Endothelial cell of umbilical vein (primary cell): ENCODE measurements at places on chromosomes 12 and 14.

- peak; percentile 44 for DNase-seq
Observed at GRCh38 chr12:89087876-89088275, 264.4 kb downstream of the DUSP6 start.

- no peak for DNase-seq
Observed at GRCh38 chr14:70599345-70599744, 1.1 kb downstream of the MED6 start.

DNA sequence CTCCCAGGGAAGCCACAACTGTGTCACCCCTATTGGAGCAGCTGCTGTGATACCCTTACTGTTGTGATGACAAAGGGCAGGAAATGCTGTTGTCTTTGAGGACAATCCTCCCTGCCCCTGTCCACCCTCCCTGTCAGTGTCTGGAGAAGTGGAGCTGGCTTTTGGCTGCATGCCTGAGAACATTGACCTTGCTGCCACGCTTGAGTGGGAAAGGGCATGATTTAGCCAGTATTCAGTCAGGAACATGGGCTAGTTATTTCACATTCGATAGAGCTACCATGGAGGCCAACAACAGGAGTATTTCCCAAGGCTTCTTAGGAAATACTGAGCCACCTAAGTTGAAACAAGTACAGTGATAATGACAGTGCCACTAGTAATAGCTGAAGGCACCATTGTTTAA, 59.4 kb downstream of the MYRFL start:
- DNase-seq, result no peak

DNA sequence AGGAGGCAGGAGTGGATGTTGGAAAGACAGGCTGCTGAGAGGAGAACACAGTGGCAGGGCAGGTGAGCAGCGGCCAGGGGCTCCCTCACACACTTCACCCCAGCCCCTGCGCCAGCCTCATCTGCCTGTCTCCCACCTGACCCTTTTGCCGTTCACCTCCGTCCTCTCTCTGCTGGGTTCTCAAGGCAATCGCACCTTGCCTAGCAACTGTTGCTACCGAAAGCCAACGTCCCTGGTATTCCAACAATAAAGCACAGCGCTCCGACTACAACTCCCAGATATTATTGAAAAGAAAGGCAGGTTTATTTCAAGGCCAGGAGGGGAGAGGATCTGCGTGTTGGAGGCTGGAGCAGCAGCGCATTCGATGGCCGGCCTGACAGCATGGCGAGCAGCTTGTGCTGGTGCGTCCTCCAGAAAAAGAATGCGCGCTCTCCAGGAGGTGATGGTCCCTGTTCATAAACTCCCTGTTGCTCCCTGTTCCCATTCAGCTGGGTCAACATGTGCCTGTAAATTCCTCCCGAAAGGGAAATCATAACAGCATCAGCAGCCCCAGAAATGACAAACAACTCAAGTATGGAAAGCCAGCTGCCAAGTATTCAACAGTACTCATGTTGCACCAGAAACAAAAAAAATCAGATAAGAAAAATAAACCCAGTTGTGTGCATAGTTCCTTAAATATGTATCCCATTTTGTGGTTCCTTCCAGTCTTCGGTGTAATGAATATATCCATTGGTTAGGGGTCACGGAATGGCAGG, 153.0 kb upstream of the DIO3 start:
- DNase-seq, result no peak

DNA sequence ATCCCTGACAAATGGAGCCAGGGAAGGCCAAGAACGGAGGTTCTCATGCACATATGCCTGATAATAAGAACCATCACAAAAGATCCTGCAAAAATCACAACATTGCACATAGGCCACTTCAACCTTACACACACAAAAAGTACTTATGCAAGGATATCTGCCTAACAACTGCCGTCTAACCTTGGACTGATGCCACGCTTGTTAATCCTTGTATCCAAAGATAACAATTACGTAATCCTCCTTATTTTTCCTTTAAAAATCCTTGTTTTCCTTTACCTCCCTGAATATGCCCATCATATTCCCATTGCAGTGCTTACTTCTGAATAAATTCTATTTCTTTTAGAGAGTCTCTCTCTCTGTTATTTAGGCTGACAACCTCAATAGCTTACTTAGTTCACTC, 59.5 kb downstream of the TMEM116 start:
- DNase-seq, result peak; percentile 84

GRCh38 chr14:32434180-32434579, 105.1 kb downstream of the AKAP6 start:
- DNase-seq, result no peak

DNA sequence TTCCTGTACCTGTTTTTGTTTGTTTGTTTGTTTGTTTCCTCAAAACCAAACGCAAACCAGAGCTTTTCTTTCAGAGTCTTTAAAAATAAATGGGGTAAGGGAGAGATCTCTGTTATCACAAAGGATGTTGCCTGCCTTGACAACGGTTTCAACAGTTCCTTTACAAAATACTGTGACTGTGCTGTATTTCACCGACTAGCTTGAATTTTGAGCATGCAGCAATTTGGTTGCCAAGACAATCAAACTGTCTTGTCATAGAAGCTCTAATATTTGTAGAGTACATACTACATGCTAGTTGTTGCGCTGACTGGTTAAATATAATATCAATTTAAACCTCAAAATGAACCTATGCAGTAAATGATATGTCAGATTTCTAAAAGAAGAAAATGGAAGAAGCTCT, 22.4 kb upstream of the TCP11L2 start:
- no peak for DNase-seq

DNA sequence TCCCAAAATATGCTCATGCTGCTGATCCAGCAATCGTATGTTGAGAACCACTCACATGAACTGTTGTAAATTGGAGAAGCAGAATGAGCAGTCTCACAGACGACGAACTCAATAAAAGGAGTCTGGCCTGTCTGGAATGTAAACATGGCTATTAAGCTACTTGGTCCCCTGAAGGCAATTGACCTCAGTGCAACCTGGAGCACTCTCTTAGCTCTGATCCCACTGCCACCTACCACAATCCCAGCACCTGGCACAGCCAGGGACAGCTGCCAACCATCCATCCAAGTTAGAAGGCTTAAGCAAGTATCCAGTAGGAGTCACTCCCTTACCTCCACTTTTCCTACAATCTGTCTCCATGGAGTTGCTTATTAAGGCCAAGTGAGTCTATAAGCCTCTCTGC, 406.9 kb upstream of the CLEC14A start:
- DNase-seq, result no peak

DNA sequence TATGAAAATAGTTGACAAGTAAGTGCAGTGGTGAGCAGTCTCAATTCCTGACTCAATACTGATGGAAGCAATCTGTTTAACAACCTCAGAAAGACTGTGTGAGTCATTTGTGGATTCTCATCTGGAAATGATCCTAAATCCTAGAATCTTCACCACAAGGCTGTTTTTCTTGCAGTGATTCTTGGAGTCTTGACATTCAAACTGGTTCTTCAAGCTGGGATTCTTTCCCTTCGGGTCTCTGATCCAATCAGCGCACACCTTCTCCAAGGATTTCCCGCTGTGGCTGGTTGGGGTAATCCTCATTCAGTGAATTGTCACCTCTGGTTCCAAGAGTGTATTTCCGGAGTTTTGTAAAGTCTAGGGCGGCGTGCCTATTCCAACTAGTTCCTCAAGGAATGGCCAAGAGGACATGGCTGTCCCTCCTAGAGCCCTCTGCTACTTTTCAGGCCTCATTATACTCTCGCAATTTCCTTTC, 37.7 kb upstream of the FOXJ2 start:
- no peak for DNase-seq

GRCh38 chr12:47207340-47207717, 127.6 kb upstream of the AMIGO2 start:
- DNase-seq, result peak; percentile 5

- no peak for DNase-seq
Observed at GRCh38 chr14:97283426-97283825, 486.2 kb downstream of the VRK1 start.

GRCh38 chr12:82841487-82841904, 154.8 kb downstream of the TMTC2 start:
- DNase-seq, result no peak

GRCh38 chr14:80152166-80152565, 59.1 kb downstream of the DIO2 start:
- DNase-seq, result no peak

DNA sequence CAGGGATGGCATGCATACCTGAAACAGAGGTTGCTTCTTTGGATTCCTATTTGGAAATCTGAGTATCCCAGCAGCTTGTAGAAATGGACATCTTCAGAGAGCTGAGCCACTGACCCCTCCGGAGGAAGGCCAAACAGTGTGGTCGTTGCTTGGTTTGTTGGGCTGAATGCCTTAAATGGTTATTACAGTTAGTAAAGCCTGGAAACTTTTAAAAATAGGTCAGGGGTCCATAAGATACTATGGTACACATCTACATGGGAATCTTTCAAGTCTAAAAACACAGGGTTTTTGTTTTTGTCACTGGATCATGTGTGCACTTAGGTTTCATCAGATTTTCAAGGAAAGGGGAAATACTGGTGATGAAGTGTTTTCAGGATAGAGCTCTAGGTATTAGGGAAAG, 7.7 kb downstream of the DYRK2 start:
- DNase-seq, result no peak

DNA sequence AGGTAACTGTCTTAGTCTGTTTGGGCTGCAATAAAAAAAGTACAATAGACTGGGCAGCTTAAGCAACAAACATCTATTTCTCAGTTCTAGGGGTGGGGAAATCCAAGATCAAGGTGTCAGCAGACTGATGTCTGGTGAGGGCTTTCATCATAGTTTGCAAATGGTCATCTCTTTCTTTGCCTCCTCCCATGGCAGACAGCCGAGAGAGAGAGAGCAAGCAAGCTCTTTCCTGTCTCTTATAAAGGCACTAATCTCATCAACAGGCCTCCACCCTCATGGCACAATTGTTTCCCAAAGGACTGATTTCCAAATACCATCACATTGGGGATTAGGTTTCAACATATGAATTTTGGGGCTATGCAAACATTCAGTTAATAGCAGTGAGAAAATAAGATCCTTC, 445.6 kb upstream of the FLRT2 start:
- DNase-seq, result no peak

GRCh38 chr12:43159506-43159905, 392.5 kb downstream of the ADAMTS20 start:
- no peak for DNase-seq

GRCh38 chr12:13661005-13661887, 320.2 kb downstream of the GRIN2B start:
- DNase-seq, result peak; percentile 44

DNA sequence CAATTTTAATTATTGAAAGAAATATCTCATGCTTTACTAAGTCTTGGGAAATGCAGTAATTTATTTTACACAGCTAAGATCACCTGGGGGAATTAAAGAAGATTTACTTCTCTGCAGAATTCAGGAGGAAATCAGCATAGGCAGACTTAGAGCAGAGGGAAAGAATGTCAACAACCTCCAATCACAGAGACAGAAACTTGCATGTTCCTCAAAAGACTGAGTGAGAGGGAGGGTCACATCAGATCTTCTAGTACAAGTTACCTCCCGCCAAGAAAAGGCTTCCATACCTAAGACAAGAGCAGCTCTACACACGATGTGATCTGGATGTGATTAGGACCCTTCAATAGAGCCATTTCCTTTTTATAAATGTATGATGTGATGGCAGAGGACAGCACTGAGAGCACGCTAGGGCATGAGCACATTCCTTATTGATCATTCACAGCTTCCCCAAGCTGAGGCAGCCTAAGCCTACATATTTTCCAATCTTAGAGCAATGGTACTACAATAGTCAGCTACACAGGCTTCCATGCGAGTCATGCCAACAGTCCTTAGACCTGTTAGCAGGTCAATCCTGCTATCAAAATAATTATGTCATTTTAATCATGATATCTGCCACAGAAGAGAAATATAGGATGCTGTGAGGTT, 403.3 kb downstream of the ETNK1 start:
- no peak for DNase-seq

- DNase-seq, result no peak
Observed at GRCh38 chr14:52402812-52403526, 88.9 kb downstream of the PTGER2 start.

- no peak for DNase-seq
Observed at GRCh38 chr12:31899109-31899508, 60.1 kb upstream of the RESF1 start.
